ENCODE measurements at places on chromosomes 1 and 21. TPM values are rescaled to one million over a fixed set of nuclear protein-coding genes. Genes with fewer than 3 reads are reported as not detected.

DNA sequence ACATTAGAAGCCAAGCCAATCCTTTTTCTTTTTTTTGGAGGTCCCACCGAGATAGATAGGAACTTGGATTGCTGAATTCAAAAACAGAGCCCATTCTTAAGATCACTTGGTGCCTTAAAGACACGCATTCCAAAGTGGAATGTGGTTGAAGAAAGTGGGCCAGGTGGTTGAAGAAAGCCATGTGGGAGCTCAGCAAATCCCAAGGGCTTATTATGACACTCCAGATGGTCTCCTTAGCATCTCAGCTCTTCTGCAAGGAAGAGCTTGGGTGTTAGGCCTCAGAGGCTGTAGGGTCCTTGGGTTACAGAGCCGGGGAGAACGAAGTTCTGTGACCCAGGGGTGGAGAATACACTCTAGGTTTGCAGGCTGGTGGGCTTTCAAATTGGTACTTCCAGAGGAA lies 13.5 kb downstream of the TOR3A start:
- no peak for DNase-seq

GRCh38 chr1:43439781-43440180 lies 13.9 kb downstream of the HYI start:
- DNase-seq, result no peak

GRCh38 chr1:216535059-216535458 lies 111.8 kb upstream of the USH2A start:
- no peak for DNase-seq

DNA sequence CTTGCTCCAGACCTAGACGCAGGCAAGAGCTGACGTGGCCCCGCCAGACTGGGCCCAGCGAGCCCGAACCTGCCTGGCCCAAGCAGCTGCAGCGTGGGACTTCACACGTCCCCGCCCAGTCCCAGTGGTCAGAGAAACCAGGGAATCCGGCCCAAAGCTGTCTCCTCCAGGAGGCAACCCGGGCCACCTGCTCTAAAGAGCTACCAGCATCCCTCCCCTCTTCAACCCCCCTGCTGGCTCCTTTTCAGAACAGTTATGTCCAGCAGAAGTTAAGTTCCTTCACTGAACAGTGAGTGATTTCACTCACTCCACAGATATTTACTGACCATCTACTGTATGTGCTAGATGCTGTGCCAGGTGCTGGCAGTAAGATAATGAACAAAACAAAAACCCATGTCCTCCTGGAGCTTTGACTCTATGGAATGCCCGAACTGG lies 2.1 kb upstream of the EFNA1 start:
- DNase-seq, result no peak

- DNase-seq, result no peak
Measured at GRCh38 chr21:14527696-14528652, 18.1 kb downstream of the SAMSN1 start.

DNA sequence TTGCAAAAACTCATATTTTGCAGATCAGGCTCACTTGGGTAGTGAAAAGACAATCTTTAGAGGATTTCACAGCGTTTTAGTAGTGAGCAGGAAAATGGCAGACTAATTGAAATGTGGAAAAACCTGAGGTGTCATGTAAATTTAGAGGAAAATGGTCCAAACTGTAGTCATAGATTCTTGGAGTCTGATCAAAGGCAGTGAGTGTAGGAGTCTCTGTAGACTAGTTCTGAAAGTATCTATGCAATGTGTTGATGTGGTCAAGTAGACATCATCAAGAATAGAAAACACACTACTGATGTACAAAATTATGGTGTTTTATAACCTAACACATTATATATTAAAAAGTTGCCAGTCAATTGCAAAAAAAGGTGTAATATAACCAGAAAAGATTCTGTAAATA lies 143.2 kb upstream of the C1orf105 start:
- no peak for DNase-seq

GRCh38 chr1:22288593-22289241 lies 145.8 kb upstream of the WNT4 start:
- no peak for DNase-seq

DNA sequence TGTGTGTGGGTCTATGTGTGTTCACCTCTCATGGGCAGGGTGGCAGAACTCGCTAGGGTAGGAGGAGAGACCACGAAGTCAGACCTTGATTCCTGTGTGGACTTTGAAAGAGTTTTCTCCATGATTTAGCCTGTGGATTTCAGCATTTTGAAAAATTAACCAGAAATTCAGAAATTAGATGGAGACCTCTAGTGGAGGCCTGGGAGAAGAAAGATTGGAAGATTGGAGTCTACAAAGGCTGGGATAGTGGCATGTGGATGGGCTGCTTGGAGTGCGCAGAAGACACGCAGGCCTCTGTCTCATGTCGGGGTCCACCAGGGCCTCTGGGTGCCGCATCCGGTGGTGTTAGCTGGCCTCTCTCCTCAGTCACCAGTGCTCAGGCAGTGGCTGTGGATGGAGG lies 18.9 kb upstream of the IGSF5 start:
- no peak for DNase-seq

- no peak for DNase-seq
Measured at GRCh38 chr1:1440262-1441001, 4.9 kb downstream of the VWA1 start.

GRCh38 chr1:113429461-113430153 lies 39.3 kb downstream of the MAGI3 start:
- DNase-seq, result peak; percentile 17

HSD3B1 gene
- not detected for total RNA-seq

DOP1B gene
- 19.6 TPM for total RNA-seq

ST6GALNAC3 gene
- 0.41 TPM for total RNA-seq

CD1B gene
- total RNA-seq, result not detected

OR2L3 gene
- total RNA-seq, result not detected
